ENCODE measurements at places on chromosomes 4 and X. TPM values are rescaled to one million over a fixed set of nuclear protein-coding genes. Genes with fewer than 3 reads are reported as not detected.
A peak's percentile ranks its signal among the peaks of the same experiment; 100 is the strongest.

DNA sequence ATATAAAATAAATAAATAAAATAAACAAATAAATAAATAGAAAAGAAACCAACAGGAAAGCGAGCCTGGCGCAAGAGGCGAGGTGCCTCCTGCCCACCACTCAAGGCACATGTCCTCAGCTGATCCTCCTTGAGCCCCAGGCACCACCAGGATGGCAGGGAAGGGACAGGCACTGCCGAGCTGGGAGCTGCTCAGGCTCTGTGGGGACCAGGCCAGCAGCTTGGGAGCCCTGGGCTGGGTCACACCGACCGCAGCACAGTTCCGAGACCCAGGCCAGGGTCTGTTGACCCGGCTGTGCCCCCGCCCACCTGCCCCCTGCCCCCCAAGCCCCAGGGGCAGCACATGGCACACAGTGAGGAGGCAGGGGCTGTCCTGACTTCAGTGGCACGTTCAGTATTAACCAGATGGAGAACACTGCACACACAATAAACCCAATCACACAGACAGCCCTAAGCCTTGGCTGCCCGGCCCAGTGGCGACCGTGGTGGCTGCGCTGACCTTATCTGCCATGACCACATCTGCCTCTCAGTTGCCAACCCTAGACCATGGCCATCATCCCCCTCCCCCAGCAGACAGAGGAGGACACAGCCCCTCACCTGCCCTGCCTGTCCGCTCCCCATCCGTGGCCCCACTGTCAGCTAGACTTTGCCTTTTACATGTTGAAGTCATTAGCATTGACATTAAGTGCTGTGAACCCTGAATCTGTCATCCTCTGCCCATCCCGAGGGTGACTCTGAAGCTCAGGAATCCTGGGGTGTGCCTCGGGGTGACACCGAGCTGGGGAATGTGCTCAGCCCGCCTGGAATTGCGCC lies 2.9 kb upstream of the TREX2 start:
- no peak for ATAC-seq

DNA sequence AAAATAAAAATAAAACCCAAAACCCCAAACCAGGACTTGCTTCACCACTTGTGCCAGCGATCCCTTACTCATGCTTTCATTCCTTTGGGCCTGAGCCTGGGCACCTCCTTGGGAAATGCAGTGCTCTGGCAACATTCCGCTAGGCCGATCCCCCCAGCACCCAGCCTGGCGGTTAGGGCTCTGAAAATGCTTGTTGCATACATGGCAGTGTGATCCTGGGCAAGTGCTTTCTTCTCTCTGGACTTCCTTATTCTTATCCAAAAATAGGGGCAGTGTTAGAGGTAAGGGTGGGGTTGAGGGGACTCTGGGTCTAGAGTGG lies 4.6 kb downstream of the ZNF185 start:
- no peak for ATAC-seq

DNA sequence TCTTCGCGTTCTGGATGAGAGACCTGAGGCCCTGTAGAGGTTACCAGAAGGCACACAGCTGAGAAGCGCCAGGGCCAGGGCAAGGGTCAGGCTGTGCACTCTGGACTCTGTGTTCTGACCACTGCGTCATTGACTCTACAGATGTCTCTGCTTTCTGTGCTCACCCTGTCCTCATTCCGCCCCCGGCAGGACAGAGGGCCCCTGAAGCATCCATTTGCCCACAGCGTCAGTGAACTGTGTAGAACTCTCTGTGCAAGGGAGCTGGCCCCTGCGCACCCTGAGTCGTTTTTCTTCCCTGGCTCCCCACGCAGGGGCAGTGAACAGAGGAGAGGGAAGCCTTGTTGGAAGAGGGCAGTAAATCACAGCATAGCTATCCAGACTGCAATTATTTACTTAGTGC lies 6.1 kb upstream of the WAS start:
- peak; percentile 49 for ATAC-seq

GRCh38 chr4:8048856-8049676 lies 109.4 kb upstream of the AFAP1 start:
- no peak for ATAC-seq

RPGR gene
- total RNA-seq, result 25.7 TPM

RRH gene
- total RNA-seq, result not detected

ZNF630 gene
- 1.6 TPM for total RNA-seq

CT45A2 gene
- total RNA-seq, result not detected

ZDHHC15 gene
- 8.1 TPM for total RNA-seq

XAGE2 gene
- not detected for total RNA-seq

Data from motor neuron (in vitro differentiated cells).